ENCODE measurements at places on chromosomes 13 and 19.
A peak's percentile ranks its signal among the peaks of the same experiment; 100 is the strongest.

GRCh38 chr19:29421196-29421545, 104.6 kb upstream of the VSTM2B start:
- DNase-seq = no peak

GRCh38 chr13:48220592-48220980, 12.4 kb upstream of the ITM2B start:
- DNase-seq = no peak

DNA sequence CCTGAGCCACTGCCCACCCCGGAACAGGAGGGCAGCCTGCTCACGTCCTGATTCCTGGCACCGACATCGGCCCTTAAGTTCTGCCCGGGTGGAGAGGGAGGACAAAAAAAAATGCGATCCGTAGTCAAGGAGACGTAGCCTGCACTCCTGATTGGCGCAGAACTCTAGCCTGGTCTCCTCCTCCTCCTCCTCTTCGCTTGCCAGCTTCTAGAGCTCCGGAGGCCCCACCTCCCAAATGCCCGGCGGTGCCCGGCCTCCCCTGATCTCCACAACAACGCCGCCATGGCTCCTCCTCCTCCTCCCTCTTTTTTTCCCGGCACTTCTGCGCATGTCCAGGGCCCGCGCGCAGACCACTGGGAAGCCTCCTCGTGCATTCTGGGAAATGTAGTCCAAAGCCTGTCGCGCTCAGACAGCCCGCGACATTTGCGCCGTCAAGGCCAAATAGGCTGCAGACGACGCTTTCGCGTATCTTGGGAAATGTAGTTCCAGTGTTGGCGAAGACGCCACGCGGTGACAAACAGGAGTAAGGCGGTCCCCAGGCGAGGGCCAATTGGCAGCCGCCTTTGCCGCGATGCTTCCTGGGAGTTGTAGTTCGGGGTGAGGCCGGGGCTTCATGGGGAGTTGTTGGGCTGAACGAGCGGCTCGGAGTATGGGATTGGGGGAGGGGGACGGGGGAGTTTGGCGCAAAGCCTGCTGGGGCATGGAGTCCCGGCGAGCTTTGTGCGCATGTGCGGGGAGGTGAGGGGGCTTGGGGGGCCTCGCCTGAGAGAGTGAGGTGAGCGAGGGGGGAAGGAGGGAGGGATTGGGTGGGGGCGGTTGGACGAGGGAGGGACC, at the start of gene ZNF444:
ZNF444 (plus strand) TSS at position 705 of the 834 bp plus-strand sequence. CDS start 5,625 bp downstream, outside the sequence.
- DNase-seq = peak; percentile 99

DNA sequence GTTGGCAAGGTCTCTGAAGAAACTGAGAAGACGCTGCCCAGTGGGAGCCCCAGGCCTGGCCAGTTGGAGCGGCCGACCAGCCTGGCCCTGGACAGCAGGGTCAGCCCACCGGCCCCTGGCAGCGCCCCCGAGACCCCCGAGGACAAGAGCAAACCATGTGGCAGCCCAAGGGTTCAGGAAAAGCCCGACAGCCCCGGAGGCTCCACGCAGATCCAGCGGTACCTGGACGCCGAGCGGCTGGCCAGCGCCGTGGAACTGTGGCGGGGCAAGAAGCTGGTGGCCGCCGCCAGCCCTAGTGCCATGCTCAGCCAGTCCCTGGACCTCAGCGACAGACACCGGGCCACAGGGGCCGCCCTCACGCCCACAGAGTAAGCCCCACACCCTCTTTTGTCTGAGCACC, 20.1 kb upstream of the USE1 start:
- no peak for DNase-seq

DNA sequence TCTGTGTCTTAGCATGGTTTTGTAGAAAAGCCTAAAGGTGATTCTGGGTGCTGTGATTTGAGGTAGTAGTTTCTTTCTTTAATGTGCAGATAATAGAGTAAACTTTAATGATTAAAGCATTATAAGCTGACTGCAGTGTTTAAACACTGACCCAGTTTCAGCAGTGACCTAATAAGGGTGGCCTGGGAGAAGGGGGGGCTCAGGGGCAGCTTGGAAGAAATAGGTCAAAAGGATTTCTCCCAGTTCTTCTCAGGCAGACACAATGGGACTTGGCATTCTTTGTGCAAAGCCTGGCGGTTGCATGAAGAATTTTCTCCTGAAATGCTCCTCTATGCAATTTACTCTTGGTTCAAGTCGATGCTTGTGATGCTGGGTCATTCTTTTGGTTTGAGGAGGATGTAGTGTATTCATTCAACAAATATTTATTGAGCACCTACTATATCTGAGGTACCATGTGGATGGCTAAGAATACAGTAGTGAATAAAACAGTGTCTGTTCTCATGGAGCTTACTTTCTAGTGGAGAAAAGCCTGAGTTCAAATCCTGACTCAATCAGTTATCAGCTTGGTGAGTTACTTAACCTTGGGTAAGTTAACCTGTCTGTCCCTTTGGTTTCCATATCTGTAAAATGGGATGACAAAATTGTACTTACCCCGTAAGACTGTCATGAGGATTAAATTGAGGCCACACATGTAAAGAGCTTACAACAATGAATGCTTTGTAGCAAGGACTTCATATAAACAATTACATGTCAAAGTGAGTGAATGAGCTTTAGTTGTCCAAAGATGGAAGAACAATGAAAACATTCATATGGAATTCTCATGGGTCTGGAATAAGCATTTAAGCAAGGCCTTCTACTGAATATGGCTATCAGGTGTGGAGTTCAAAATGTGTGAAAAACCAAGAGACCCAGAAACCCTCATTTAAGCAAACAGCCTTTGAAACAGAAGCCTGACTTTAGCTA, 210.2 kb downstream of the KCNRG start:
- DNase-seq = no peak

DNA sequence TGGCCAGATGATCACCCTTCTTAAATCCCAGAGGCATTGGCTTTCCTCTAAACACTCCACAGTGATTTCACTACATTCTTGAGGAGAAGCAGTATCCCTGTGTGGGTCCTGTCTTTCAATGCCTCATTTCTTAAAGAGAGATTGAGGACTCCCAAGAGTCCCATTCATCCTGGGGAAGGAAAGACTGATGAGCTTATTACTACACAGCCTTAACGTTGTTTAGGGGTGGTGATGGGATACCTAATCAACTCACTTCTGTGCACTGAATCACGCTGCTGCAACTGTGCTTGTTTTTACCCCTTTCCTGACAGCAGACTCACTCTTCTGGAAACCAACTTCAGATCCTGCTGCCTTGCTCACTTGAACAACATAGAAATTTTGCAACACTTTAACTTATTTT, 203.1 kb downstream of the RGCC start:
- no peak for DNase-seq

DNA sequence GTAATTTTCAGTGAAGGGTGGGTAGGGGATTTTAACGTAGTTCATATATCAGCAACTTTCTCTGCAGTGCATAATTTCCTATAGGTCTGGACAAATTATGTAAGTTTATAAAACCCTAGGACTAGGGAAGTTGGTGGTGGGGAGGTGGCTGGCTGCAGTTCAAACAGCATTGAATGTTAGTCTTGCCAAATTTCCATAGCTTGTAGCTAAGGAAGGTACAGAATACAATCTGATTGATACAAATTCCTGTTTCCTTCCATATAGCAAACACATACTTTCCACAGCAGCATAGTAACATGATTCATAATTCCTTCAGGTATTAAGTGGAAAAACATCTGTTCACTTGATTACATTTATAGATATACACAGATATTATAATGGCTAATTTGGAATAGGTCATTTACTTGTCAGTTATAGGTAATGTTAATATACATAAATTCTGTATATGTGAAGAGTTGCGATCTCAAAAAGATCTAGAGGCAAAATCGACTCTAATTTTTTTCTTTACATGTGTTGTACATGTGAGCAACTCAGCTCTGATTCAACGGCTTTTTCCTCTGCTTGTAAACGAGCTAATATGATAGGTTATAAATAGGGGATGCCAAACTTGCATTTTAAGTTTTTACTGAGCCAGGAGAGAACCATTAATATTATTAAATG, 233.4 kb upstream of the CSNK1A1L start:
- DNase-seq = no peak

DNA sequence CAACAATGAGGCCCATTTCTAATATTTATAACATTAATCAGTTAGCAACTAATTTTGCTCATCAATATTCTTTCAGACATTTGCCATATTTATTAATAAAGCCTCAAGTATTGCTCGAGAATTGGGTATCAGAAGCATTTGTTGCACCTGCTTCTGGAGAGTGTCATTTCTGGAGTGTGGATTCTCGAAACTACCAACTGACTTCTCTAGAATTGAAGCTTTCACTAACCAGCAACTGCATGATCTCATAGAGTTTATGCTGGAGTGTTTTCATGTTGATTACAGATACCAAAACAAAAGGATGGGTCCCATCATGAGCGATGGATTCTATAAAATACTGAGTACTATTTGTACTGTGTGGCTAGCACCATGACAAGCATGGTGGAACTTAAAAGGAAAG, 121.0 kb upstream of the SLC7A1 start:
- DNase-seq = no peak

DNA sequence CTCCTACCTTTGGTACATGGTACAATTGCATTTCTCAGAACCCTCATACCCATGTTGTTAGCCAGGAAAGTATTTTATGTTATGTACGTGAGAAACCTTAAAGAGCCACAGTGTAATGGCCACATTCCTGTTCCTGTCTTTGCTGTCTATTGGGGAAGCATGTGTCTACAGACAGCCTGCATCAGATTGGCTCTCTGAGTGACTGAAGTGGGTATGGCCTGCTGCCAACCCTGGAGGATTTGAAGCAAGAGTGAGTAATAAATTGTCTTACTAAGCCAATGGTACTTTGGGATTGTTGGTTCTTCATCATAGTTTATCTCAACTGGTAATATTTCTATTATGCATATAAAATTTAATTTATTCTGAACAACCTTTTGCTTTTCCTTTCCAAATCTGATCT, 574.1 kb downstream of the LMO7 start:
- no peak for DNase-seq

DNA sequence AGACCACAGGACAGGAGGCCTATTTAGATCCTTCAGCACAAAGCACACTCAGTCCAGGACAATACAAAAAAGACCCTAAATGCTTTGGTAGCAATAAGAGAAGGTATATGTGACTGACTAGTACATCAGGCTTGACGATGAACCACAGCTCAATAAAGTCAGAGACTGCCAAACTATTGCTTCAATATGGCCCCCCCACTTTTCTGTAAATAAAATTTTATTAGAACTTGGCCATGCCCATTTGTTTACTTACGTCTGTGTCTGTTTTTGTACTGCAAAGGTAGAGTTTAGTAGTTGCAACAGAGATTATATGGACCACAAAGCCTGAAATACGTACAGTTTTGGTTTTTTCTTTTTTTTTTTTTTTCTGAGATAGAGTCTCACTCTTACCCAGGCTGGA, 136.7 kb downstream of the IRS2 start:
- DNase-seq = no peak

GRCh38 chr19:48362716-48363499, 832 bp downstream of the TMEM143 start:
- DNase-seq = peak; percentile 96

DNA sequence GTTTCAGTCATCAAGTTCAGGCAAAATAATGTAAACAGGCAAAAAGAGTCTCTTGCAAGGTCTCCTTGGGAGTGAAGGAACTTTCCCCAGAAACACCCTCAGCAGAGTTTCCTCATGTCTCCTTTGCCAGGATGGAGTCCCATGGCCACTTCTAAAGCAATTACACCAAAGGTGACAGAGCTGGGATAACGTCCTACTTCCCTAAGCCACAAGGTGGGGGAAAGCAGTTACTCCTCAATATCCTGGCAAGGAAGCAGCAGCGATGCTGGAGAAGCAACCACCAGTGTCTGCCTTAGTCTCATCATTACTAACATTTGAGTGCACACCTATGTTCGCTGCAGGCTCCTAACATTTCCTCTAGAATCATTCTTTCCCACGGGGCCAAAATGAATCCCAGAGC, 88.6 kb downstream of the UBL3 start:
- DNase-seq = no peak

DNA sequence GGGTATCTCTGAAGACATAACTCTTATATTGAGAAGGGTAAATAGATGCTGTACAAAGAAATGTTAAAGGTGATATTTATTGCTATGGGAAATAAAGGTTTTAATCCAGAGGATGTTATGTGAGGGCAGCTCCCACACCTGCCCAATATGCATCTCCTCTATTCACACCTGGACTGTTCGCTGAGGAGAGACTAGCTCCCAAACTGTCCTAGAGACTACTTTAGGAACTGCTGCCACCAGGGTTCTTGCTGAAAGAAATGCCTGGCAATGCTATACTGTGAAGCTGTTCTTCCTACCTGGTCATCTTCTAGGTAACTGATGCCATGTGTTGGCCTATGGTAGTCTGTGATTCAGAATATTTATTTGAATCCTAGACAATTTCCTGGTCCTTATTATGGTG, 1421.5 kb upstream of the SPRY2 start:
- DNase-seq = no peak

DNA sequence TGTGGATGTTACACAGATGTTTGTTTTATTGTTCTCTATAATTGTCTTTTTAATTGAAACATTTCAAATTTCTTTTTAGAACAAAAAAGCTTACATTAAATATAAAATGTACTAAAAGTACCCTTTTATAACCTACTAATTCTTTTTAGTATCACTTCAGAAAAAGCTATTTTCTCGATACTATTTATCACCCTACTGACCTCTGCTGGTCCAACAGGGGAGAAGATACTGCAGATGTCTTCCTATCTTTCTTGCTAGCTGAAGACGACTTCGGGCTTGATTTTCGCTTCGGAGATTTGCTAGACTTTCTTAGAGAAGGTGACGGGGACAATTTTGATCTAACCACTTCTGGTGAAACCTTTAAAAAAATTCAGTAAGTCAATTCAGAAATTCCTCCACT, 42.4 kb downstream of the ZC3H13 start:
- peak; percentile 2 for DNase-seq

- DNase-seq = no peak
These were observed 16.2 kb downstream of the ZNF71 start for GRCh38 chr19:56611288-56611687.

DNA sequence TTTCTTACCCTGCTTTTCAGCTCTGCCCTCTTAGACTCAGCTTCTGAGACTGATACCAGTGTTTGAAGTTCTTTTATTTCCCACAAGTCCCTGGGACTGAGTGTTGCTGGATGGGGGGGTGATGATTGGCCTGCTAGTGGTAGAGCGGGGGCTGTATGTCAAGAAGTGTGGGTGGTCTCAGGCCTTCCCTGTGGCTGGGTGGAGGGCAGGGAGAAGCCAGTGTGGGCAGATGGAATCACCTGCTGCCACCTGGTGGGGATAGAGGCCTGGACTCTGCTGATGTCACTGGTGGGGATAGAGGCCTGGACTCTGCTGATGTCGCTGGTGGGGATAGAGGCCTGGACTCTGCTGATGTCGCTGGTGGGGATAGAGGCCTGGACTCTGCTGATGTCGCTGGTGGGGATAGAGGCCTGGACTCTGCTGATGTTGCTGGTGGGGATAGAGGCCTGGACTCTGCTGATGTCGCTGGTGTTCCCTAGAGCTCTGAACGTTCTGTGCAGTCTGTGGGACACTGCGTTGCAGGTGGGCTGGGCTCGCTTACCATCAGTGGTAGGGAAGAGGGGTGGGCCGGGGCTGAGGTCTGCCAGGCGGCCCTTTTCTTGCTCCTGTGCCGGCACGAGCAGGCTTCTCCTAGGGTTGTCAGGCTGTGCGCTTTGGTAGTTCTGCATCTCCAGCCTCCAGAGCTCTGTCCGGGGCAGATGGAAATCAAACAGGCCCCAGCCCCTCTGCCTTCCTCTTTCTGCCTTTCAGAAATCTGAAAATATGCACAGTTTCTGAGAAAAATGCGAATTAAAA, 101.3 kb downstream of the ARHGEF7 start:
- no peak for DNase-seq
